ENCODE measurements at places on chromosomes 1 and 21.

- DNase-seq: no peak
These were observed 47.0 kb upstream of the PLA2G4A start for GRCh38 chr1:186781730-186782129.

DNA sequence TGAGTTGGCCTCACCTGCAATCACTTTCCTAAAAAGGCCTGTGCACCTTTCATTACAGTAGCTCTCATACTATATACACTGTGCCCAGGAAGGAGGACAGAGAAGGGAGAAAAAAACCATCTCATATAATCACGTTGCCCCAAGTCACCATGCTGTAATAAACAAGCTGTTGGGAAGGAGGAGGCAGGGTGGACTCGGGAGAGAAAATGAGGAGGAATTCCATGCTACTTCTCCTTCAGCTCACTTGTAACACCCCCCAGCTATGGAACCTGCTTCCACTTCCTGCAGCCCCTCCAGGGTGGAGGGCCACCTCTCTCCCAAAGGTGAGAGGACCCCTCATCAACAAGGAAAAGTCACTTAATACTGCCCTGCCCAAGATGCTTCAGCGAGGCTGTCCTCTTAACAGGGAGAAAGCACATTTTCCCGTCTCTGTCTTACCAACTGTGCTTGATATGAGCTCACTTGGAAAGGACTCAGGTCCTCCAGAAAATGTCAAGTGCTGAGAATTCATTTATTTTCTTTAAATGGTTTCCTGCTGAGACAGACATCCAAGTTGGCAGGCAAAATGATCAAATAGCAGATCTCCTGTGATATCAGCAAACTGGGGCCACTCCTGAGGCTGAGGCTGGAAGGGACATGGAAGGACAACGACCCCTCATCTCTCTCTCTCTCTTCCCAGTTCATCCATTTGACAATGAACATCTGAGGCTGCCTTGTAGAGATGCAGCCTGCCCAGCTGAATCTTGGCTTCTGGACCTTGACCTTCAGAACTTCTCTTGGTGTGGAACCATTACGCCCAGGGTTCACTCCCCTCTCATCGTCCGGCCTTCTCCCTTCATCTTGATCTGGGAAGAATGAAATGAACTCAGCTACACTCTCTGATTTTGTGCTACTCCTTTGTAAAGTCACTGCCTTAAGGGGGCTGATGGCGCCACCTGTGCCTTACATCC lies 54.0 kb downstream of the CAPN9 start:
- DNase-seq: no peak

DNA sequence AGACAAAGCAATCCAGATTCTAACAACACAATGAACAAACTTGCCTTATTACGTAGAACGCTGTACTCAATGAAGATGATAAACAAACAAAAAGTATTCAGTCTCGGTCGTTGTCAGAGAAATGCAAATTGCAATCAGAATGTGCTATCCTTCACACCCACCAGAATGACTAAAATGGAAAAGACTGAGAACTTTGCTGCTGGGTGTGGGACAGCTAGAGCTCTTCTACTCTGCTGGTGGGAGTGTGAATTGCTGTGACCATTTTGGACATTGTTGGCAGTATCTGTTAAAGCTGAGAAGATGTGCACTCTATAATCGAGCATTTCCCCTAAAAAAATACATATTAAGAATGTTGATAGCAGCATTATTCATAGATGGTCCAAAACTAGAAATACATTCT lies 111.4 kb downstream of the PEX14 start:
- no peak for DNase-seq

DNA sequence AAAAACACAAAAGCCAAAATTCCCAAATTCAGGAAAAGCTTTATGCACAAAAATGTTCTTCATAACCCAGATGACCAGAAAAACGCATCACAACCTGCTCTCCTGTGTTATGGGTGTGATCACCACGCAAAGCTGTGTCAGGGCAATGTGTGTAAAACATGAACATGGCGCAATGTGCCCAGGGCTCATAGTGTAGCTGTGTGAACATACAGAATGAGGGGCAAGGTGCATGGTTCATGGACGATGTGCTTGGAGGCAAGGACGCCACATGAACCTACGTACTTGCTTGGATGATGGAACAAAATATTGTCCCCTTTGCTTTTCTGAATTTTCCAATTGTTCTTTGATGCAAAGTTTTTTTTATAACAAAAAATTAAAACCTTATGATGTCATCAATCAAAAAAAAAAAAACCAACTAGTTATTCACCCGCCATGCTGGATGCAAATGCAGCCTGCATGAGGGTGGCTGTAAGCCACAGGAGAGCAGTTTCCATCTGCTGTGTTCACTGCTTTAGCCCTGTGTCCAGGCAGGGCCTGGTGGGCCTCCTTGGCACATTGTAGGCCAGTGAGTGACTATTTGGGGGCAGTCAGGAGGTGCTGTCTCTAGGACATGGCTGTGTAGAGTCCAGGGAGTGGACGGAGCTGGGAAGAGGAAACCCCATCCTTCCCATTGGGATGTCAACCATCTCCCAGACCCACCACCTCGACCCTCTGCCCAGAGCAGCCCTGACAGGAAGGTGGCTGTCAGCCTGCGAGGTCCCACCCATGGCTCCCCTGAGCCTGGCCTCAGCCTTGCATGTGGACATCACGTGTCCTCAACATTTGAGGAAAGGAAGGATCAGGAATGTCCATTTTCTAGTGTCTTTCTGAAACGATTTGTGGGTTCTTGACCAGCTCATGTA lies 13.6 kb downstream of the KRTAP10-1 start:
- no peak for DNase-seq

- no peak for DNase-seq
These were observed 5.1 kb downstream of the C1orf87 start for GRCh38 chr1:60068393-60069045.
